ENCODE measurements at places on chromosomes 11 and 22.

DNA sequence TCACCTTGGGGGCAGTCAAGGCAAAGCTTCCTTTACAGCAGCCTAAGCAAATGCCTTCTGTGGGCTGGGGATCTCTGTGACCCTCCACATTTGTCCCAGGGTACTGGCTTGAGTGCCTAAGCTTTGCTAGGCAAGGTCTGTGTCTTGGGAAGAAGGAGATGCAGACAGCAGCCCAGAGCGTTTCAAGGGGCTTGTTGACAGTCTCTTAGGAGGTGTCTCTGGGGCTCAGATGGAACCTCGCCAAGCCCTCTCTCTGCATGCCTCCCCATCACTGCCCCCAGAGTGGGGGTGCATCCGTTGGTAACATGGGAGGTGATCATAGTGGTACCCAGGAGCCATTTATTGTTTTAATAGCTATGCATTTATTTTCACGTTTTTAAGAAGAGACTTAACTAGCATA, 29.1 kb upstream of the TMPRSS4 start:
- no peak for DNase-seq

- DNase-seq: no peak
These were observed 18.4 kb upstream of the SMIM38 start for GRCh38 chr11:69137151-69137844.

DNA sequence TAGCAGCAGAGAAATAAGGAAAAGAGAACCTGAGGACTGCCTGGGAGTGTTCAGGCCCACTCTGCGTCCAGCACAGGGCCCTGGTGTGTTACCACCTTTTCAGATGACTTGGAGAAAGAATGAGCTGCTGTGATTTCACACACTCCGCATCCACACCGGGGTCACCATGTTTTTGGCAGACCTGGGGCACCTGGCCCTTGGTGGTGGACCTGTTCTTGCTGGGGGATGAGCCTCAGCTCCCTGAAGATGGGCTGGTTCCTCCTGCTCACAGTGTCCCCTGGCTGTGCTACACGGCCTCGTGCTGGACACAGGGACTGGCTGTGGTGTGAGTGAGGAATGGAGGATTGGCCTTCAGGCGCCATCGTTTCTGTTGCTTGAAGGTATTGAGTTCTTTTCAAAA, 1381.4 kb downstream of the TBC1D22A start:
- DNase-seq: no peak

DNA sequence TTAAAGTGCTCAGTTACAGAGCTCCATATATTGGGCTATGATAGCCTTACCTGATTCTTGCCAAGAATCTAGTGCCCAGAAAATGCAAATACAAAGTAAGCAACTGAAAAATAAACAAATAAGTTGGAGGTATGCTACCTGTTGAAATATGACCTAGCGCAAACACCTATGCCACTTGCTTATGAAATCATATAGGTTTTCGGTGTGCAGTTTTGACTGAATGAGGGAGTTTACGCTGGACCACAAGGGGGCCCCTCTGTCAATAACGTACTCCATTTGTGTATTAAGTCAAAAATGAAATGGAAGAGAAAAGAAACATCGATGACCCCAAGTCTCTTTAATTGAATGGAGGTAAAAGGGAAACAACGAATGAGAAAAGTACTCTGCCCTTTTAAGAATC, 84.9 kb upstream of the TRIM77 start:
- DNase-seq: no peak

GRCh38 chr11:10021563-10021962, 272.5 kb downstream of the SBF2 start:
- no peak for DNase-seq

GRCh38 chr11:130431801-130432200, 3.4 kb upstream of the ADAMTS8 start:
- no peak for DNase-seq

- no peak for DNase-seq
These were observed 651.1 kb downstream of the METTL15 start for GRCh38 chr11:28759311-28759710.

- no peak for DNase-seq
These were observed 347.8 kb upstream of the PLET1 start for GRCh38 chr11:112608509-112608908.

DNA sequence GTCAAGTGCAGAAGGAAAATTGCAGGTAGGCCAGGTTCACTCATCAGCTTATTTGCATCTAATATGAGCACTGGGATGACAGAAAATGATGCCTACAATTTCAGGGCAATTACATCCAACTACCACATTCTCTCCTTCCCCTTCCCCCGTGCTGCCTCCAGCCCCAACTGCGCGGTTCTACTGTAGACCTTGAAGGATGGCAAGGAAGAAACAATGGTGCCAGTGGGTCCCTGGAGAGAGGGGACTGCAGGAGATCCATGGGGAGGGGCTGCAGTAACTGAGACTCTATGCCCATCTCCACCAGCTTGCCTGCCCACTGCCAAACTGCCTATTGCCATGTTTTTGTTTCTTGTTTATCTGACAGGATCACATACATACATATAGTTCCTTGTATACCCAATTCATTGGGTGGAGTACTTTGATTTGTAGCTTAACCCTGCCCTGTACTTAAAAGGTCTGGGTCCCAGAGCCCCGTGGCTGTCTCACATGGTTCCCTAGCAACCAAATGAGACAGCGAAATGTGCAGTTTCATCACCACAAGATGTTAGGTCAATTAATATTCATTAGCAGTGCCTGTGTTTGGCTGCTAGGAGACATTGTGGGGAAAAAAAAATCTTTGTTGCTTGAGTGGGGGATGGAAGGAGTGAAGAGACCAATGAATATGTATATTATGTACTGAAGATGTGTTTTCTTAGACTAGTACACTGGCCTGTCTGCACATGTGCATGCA, 253.5 kb upstream of the PLET1 start:
- no peak for DNase-seq

DNA sequence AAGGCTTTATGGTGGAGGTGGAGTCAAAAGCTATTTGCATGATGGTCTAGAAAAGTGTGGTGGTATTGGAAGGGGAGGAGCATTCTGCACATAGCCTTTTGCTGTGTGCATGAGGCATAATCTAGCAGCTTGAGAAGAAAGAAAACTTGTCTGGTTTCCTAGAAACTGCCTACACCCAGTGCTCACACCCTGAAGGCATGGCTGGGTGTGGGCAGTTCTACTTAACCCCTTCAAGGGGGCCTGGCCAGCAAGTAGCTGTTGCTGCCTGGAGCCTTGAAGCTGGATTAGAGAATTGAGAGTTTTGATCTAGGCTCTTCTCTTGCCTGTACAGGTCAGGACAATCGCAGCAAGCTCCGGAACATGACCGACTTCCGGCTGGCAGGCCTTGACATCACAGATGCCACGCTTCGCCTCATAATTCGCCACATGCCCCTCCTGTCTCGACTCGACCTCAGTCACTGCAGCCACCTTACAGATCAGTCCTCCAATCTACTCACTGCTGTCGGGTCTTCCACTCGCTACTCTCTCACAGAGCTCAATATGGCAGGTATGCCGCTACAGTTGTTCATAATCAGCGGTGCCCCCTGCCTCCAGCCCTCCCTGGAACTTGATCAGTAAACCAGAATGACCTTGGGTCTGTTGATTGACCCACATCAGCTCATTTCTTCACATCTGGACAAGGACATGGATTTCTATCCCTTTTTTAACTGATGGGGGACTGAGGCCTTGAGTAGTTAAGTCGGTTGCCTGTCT, 12.2 kb upstream of the GRK2 start:
- DNase-seq: no peak

GRCh38 chr11:86301742-86302091, 323 bp upstream of the HIKESHI start:
- no peak for DNase-seq

- no peak for DNase-seq
These were observed 5.6 kb upstream of the ZBED4 start for GRCh38 chr22:49847751-49848689.

DNA sequence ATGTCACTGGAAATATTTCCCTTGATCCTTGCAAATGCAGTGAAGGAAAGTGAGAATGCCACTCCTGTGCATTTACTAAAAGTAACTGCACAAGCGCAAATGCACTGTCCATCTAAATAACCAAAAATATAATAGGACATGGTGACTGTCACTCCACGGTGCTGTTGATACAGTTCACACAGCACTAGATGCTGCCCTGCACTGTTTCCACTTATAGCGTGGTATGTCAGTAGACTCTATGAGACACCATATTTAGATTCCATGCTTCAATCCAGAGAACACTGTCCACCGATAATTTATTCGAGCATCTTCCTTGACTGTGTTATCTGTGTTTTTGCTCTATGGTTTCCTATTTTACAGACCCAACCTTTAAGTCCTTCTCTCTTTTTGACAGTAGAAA, 125.8 kb downstream of the MAML2 start:
- no peak for DNase-seq

DNA sequence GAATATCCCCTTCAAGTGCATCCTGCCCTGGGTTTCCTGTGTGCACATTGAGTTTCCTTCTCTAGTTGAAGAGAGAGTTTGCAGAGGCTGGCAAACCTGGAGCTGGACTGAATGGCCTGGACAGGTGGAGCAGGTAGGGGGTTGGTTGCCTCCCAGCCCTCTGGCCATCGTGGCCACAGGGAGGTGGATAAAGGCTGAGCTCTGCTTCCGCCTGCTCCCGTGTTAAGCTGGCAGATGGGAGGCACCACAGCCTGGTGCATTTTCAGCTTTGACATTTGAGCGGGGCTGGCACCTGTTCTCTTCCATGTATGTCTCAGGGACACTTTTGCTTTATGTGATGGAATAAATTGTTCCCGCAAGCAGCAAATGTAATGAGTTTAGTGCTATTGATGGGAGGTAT, 11.1 kb downstream of the MICAL2 start:
- no peak for DNase-seq

GRCh38 chr22:36771356-36772063, 4.4 kb downstream of the IFT27 start:
- DNase-seq: no peak

- DNase-seq: no peak
These were observed 6.5 kb downstream of the KCNQ1 start for GRCh38 chr11:2451336-2451735.

DNA sequence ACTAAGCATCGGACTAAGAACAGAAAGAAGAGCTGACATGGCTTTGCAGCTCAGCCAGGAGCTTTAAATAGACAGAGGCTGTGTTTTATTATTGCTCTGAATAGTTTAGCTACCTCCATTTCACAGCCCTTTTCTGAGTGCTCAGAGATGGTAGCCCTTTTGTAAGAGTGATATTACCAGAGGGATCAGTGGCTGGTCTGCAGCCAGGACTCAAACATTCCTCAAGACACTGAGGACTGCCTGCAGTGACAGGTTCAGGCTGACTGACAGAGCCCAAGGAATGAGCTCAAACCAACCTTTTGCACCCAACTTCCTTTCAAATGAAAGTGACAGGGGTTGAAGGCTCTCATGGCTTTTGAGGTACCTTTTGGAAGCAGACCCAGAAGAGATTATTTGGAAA, 189.0 kb downstream of the DDX10 start:
- DNase-seq: no peak

- no peak for DNase-seq
These were observed 53.0 kb downstream of the DNAJC24 start for GRCh38 chr11:31422703-31423102.

DNA sequence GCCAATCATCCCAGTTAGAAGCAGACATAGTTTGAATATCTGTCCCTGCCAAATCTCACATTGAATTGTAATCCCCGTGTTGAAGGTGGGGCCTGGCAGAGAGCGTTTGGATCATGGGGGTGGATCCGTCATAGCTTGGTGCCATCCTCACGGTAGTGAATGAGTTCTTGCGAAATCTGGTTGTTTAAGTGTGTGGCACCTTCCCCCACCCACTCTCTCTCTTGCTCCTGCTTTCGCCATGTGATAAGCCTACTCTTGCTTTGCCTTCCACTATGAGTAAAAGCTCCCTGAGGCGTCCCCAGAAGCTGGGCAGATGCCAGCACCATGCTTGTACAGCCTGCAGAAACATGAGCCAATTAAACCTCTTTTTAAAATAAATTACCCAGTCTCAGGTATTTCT, 5.0 kb upstream of the CCDC81 start:
- no peak for DNase-seq

- DNase-seq: no peak
These were observed 65.2 kb downstream of the PDE2A start for GRCh38 chr11:72609045-72609444.

DNA sequence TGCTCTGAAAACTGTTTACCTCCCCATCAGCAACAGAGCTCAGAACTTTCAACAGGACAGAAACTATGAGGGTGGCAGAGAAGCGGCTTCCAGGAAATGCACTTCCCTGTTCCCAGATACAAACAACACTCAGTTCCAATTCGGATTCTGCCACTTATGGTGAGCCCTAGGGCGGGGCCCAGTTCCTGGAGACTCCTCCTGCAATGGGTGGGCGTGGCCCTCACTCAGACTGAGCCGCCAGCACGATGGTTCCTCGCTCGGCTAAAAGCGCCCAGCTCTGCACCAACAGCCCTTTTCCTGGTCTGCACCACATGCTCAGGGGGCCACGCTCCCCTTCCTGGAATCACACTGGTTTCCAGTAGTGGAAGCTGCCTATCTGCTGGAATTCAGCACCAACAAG, 314.1 kb downstream of the CTTN start:
- no peak for DNase-seq

GRCh38 chr11:78573271-78573670, 1.4 kb downstream of the NARS2 start:
- DNase-seq: no peak

DNA sequence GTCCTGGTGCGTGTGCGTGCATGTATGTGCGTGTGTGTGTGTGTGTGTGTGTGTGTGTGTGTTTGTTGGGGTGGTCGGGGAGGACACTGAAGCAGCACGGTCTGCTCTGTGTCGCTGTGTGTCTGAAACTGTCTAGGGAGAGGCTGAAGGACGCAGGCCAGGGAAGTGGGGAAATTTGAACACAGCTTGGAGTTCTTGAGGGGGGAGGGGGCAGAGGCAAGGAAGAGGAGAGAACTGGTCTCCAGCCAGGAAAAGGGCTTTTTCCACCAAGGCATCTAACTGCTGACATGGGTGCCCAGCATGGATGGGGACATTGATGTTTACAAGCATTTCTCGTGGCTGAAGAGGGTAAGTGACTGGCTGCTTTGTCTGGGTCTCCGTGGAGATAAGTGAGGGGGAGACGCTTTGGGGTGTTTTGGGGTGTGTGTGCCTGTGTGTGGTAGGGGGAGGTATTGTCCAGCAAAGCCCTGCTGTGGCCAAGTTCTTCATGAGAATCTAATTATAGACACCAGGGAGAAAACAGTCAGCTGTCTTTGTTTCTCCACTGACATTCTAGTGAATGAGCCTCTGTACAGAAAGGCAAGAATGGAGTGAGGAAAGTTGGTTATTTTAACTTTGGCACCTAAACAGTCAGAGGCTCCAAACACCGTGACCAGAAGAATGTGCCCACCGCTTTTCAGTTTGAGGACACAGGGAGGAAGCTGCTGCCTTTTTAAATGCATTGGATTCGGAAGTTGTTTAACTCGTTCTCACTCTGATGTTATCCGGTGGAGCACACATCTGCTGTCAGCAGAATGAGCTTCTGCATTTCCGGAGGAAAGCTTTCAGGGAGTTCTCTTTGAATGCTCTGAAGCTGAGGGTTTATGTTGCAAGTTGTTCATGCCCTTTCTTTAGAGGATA, 63.7 kb downstream of the PPFIBP2 start:
- DNase-seq: no peak

GRCh38 chr11:108904480-108904879, 239.6 kb downstream of the DDX10 start:
- no peak for DNase-seq

GRCh38 chr11:69454018-69454417, 27.4 kb upstream of the LINC01488 start:
- DNase-seq: no peak
